Effector memory CD4-positive, alpha-beta T cell (primary cell): ENCODE measurements at places on chromosomes 5 and 9.

DNA sequence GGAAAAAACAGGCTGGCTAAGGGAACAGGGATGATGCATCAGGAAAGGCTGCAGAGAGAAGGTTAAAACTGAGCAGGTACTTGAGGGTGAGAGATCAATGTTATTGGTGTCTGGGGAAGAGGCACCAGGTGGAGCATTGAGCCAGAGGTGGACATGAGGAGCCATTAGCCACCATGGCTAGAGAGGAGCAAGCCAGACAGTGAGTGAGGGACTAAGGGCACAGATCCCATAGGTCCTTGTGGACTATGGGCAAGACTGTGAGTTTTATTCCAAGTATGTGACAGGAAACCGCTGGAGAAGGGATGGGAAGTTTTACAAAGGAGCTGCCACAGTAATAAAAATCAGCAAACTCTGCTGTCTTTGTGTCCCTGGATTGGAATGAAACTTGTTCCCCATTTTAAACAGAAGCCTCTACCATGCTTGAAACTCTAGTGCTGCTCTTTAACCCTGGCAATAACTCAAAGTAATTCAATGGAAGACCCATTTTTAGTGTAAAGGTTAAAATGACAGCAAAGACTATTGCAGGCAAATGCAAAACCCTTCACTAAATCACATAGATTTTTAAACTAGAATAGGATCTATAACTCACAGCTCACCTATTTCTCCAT, 349.8 kb downstream of the ENC1 start:
- DNase-seq, result no peak

DNA sequence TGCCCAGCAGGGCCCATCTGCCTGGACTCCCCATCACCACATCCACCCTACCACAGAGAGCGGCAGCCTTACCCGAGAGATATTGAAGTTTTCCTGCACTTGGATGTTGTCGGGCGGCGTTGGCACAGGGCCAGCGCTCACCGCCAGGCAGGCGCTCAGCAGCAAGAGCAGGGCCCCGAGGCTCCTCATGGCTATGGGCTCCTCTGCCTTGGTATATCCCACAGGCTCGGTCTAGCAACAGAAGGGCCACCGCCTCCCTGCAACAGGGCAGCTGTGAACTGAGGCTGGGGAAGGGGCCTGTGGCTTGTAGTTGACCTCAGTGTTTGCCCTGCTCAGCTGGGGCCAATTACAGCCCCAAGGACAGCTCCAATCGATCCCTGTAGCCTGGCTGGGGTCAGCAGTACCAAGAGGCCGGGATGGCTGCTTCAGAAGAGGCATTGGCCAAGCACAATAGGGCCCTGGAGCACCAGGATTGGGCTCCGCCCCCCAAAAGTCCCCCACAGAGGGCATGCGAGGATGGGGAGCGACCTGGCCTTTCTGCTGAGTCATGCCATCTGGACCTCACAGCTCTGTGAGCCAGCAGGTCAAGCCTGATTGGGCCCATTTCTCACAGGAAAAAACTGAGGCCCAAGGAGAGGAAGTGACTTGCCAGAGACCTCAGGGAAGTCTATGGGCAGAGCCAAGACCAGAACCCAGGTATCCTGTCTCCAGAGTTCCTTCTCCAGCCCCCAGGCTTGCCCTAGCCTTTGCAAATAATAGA, at the start of gene AMBP:
Gene AMBP (minus strand): TSS at position 280 of the 760 bp plus-strand sequence. CDS start 91 bp downstream, at position 189.
- DNase-seq, result no peak

GRCh38 chr5:155008669-155009068, 4.9 kb upstream of the KIF4B start:
- no peak for DNase-seq

DNA sequence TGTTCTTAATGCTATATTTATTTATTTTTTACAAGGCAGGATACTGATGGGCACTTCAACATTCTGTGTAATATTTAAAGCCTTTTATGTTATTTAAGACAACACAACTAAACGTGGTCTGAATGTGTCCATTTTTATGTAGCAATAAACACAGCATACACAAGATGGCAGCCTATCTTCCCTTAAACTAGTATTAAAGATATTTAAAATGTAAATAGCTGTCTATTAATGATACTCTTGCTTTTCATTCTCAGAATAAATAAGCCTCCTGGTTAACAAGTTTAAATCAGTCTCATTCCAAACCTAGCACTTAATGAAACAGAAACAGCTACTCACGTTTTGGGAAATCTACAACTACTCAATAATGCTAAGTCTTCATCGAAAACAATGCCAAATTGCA, 315.7 kb downstream of the MCTP1 start:
- no peak for DNase-seq

- no peak for DNase-seq
These were observed 41.8 kb upstream of the HRH2 start for GRCh38 chr5:175616083-175616482.

DNA sequence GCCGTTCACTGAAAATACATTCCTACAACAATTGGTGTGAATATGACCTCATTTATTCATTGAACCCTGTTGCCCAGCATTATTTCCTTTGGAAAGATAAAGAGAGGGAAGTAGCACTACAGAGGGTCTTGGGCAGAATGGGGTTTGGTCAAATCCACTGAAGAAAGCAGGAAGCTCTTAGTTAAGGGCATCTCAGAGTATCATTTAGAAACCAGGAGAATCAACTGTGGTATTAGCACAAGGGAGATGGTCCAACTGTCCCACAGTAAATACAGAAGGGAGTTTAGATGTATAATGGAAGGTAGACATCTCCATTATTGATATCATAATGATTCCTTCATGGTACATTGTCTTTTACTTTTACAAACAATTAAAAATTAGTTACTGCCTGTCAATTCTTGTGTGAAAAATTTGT, 47.1 kb downstream of the LIX1 start:
- DNase-seq, result no peak

DNA sequence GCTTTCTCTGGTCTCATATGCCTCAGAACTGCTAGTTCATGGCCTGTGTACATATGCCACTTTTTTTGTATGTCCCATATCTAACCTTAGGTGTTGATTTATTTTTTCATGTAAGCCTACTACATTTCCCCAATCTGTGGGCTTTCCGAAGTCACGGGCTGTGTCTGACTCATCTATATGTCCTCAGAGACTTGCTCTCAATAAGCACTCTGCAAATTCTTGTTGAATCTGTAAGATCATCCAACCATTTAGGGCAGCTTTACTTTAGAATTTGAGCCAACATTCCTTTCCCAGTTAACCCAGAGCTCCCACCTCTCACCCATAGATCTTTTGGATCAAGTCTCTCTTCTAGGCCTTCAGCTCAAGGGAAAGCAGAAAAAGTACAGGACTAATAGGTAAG, 263.4 kb downstream of the SEC61B start:
- DNase-seq, result no peak

DNA sequence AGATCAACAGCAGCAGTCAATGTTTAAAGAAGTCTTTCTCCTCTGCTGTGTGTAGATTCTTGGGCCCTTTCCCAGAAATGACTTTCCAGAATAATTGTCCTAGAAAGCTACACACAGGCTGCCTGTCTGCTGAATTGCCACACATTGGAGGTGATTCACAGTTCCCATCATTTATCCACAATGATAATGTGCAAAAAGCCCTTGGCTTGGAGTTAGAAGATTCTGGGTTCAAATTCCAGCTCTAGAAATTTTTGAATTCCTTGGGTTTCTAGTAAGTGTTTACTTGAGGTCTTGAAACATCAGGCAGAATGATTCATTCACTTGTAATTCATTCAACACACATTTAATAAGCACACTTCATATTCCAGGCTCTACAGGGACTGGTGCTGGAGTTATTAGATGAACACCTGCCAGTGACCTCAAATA, 28.6 kb upstream of the EPB41L4B start:
- DNase-seq, result no peak

DNA sequence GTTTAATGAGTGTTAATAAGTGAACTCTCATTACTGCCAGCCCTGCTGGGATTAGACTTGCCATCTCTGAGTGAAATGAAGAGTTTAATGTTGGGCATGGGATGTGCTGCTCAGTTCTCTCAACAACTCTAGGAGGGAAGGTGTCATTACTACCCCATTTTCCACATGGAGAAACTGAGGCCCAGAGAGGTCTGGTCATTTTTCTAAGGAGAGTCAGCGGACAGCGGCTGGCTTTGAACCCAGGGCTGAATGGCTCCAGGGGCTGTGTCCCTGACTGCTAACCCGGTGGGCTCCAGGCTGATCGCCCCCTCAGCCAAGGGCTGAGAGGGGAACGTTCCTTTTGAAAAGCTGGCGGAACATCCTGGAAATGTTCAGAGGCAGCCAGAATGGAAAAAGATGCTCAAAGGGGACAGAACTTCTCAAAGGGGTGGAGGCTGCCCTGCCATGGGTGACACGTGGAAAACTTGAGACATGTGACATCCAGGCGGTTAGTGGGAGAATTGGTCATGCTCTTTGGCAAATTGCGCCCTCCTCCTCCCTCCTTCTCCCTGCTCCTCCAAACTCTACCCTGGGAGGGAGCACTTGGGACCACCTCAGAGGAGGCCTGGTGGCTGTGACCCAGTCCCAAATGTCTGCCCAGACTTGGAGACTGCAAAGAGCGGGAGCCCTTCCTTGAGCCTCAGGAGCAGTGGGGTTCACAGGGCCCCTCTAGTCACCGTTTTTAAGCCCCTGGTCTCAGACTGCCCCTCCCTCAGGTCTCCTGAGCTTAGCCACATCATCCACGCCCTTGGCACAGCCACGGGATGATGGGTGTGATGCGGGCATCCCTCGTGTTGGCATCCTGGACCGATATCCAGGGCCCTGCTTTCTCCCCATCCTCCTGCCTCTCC, 28.7 kb downstream of the DNM1 start:
- DNase-seq, result no peak

- no peak for DNase-seq
These were observed 11.9 kb downstream of the TNFAIP8 start for GRCh38 chr5:119367502-119368237.

DNA sequence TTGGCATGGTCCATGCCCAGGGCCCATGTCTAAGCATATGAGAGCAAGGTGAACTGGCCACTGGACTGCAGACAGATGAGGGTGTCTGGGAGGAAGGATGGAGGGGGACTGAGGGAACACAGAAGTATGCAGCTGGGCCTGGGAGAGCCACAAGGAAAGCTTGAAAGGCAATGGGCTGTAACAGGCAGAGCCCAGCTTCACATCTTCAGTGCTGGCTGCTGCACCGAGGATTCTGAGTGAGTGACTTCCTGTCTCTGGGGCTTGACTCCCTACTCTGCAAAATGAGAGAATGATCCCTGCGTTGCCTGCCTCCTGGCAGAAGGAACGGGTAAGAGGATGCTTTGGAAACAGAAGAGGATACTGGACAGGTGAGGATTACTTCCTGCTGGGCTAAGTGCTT, 29.0 kb downstream of the COL15A1 start:
- no peak for DNase-seq

- no peak for DNase-seq
These were observed 178.8 kb downstream of the SPOCK1 start for GRCh38 chr5:137320056-137321045.

DNA sequence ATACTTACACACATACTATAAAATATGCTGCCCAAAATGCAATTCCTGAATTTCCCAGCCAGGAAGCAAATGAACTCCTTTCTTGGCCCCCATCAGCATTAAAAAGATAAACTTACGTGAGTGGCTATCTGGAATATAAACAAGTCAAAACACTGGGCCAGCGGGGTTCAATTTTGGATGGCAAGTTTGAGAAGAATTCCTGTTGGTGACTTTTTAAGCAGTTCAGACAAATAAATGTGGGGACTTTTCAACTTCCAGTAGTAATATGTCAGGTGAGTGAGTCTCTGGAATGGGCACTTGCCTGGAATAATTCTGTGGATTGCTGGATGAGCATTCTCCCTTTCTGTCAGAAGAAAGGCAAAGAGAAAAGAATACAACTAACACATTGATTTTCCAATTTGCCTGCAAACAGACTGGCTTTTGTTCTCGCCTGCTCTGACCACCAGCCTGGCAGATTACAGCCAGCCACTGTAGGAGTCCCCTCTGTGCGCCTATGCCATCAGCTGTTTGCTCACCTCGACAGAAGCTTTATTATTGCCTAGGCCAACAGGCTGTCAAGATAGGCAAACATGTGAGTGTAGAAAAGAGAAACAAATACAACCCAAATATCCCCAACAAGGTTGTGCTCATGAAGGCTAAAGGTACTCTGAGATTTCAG, 78.6 kb downstream of the MRPS27 start:
- no peak for DNase-seq

DNA sequence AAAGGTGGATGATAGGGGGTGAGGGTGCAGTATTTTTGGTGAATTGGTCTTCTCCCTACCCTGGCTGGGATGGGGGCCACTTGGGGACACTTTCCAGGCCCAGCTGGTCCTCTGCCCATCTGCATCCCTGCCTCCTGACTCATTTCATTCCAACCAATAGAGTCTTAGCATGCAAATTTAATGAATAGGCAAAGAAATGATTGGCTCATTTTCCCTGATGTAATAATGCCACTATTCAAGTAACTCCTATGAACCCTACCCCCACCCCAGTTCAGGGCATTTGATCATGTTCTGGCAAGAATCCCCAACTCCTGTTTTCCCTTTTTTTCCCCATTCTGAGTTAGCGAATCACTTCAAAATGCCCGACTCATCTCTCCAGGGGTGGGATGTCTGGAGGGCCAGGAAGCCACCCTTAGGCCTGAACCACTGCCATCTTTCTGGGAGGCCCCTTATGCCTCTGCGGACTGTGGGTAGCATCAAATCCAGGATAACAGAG, 56.7 kb downstream of the PCDH1 start:
- DNase-seq, result no peak

DNA sequence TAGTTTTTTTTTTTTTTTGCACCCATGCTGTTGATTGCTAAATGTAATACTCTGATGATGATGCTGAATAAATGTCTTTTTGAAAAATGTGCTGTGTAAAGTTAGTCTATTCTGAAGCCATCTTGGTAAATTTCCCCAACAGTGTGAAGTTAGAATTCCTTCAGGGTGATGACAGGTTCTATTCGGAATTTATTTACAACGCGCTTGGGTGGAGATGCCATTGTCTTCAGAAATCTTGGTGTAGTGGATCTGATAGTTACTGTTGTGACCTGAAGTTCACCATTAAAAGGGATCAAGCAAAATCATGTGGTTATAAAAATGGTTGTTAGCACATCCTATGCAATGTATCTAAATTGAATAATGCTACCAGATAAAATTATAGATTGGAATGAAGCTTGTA, 36.3 kb upstream of the DMRT1 start:
- no peak for DNase-seq

- DNase-seq, result no peak
These were observed 359.8 kb upstream of the FAM174A start for GRCh38 chr5:100175346-100175745.

DNA sequence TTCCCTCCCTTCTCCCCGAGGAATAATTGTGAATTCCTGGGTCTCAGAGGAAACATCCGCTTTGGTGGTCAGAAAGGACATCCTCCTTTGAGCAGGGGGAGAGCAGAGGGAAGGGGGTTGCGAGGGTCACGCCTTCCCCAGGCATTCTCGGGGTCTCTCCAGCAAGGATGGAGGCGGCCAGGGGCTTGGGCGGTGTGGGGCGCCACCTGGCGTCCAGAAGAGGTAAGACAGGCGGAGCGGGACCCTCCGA, 129.1 kb downstream of the KCNIP1 start:
- DNase-seq, result no peak
